ENCODE measurements at places on chromosomes 1 and 21.
A peak's percentile ranks its signal among the peaks of the same experiment; 100 is the strongest.

GRCh38 chr21:27365394-27365793, 398.5 kb upstream of the ADAMTS5 start:
- no peak for DNase-seq

DNA sequence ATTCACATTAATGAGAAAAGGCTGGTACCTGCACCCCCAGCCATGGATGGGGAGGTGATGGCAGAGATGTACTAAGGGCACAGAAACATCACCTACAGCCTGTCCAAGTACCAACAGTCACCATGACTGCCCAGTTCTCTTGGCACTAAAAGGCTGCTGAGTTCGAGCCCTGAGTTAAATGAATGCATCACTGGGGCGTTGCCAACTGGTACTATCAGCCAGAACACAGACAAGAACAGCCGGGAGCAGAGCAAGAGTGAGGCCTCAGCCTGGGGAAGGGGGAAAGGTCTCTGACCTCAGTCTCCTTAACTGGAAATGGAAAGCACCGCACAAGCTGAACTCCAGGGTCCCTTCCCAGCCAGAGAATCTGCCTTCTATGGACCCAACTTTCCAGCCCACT, 60.5 kb downstream of the GLIS1 start:
- no peak for DNase-seq

- DNase-seq, result peak; percentile 49
These were observed 8.0 kb upstream of the MACF1 start for GRCh38 chr1:39196244-39197215.

GRCh38 chr1:99919220-99919619, 50.6 kb upstream of the SLC35A3 start:
- no peak for DNase-seq

- no peak for DNase-seq
These were observed 35.4 kb downstream of the KIAA1614 start for GRCh38 chr1:180947901-180948640.

DNA sequence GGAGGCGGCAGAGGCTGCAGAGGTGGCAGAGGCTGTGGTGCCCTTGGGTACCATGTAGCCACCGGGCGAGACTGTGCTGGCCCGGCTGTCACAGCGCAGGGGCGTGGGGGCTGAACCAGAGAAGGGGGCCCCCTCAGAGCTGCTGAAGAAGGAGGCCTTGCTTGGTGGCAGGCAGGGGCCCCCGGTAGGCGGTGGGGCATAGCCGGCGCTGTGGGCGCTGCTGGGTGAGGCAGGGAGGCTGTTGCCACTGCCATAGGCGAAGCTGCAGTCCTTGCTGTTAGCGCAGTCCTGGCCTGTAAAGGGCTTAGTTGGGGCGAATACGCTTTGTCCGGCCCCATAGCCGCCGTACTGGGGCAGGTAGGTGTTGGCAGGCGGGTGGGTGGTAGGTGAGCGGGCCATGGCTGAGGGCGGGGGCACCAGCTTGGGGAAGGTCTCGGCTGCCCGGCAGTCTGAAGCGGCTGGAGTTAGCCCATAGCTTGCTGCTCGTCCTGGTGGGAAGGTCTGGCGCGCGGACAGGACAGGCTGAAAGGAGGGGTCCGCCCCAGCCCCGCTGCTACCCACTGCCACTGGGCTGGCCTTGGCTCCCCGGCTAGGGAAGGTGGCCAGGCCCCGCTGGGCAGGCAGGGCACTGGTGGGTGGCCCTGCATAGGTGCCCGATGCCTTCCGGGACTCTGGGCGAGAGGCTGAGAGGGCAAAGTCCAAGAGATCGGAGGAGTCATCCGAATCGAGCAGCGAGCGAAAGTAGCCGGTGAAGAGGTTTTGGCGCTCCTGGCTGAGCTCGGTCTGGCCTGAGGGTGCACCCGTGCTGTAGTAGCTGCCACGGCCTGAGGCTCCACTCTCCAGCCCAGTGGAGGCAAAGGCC, 54.9 kb downstream of the AHDC1 start:
- no peak for DNase-seq

DNA sequence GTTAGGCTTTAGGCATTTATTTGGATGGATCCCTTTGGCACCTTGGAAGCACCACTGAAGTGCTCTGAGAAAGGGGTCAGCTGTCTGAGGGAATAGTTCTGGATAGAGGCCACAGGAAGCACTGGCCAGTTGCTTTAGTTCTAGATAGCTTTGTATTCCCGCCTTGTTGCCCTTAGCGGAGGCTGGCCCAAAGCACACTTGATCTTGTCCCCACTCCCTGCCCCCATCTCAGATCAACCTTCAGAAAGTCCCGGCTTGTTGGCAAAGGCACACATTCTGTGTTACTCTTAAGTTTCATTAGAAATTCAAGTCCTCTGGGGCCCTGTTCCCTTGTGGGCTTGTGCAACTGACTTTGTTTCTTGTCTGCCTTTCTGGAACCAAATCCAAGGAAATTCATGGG, 15.2 kb upstream of the NBL1 start:
- no peak for DNase-seq

DNA sequence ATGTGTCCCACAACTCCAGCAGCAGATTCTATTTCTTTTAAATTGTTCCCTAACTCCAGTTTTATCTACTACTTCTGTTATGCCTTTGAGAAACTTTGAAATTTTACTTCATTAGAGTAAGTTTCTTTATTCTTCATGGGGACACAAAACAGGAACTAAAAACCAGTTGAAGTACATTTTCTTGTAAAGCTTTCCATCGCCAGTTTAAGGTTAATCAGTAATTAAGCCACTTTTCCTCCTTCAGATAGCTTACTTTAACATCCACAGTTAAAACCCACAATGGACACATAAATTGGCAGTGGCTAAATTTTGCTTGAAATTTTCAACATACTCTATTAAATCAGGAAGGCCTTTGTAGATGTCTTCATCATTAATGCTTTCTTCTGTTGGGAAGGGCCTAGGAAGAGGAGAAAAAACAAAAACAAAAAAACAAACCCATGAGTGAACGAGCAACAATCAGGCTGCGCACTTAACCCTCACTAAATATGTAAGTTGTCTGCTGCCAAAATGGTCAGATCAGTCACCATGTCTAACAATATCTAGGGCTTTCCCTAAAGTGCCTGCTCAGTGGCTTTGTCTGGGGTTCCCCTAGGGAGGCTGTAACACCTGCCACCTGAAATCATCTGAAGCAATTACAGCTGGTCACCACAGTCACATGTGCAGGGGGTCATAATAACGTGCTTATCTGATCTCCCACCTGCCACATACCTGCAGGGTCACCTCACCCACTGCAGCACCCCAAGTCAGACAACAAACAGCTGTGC, 187.9 kb downstream of the VAV3 start:
- no peak for DNase-seq

DNA sequence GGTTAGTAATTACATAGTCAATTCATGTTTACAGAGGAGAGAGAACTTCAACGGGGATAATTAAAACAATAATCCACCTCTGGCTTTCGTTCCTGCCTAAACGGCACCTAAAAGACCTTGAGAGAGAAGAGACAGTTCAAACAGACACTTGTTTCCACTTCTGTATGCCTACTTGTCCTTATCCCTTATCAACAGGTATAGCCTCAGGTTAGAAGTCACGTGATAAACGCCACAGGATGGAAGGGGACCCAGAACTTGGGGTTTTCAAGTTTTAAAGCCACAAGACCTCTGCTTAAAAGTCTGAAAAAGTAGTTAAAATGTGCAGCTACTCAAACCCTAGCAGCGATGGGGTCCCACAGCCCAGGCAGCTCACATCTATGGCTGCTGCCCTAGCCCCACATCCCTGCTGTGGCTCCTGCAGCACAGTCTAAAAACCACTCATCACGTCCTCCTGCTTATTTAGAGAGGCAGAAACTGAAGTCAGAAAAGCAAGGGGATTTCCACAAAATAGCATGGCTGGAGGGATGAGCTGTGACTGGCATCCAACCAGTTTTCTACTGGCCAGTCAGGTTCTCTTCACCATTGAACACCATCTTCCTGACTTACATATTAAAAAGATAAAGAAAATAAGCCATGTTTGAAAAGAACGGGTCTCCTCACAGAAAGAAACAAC, 51.2 kb upstream of the SEC16B start:
- DNase-seq, result no peak

GRCh38 chr1:43066578-43066977, 105.5 kb downstream of the EBNA1BP2 start:
- DNase-seq, result no peak

DNA sequence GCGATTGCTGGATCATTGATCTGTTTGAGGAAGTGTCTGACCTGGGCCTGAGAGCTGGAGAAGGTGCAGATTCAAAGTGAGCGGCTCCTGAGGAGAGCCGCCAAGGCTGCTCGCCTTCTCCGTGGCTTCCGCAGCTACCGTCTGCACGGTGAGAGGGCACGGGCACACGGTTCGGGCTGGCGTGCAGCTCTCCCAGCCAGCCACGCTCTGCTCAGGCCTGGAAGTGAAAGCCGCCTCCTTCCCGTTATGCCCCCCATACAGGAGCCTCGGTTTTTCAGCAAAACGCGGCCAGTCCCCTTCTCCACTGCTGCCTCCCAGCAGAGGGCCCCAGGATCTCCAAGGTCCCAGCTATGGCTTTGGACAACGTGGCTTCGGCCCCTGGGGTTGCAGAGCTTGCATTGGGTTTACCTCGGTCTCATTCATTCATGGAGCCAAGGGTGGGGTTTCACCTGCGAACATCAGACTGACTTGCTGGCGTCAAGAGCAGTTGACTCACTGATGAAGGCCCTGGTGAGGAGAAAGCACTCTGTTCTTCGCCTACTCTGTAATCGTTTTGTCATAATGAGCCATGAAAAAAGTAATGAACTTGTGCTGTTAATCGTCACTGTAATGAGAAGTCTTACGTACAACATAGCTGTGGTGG, 24.4 kb upstream of the PDXK start:
- no peak for DNase-seq

DNA sequence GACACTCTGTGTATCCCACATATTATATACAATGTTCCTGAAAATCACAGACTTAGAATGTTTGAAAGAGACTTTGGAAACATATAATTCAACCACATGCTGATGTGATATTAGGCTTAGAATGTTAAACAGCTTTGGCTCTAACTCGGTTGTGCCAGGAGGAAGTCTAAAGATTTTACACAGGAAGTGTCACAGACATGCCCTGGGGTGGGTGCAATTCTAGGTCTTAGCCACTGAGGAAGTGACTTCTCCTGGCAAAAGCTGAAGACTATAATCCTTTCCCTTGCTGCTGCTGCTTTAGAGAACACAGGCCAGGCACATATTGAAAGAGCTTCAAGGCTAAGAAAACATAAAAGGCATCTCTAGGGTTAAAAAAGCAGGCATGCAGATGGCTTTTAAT, 51.0 kb downstream of the RPL5 start:
- peak; percentile 23 for DNase-seq

GRCh38 chr1:34696230-34696629, 58.6 kb upstream of the GJB5 start:
- DNase-seq, result no peak

DNA sequence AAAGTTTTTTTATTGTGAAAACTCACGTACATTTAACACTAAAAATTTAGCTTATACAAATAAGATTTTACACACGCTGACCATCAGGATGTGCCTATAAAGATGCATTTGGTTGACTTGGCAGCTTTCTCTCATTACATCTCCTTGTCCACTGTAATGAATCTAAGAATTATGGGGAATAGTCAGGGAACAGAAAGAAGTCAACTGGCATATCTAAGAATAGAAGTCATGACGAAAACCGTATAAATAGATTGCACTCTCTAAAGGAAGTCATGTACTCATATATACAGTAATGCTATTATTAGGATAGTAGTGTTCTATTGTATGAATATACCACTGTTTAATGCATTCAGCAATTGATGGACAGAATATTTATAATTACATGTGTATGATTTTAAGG, 575.8 kb upstream of the B3GALT2 start:
- DNase-seq, result no peak

DNA sequence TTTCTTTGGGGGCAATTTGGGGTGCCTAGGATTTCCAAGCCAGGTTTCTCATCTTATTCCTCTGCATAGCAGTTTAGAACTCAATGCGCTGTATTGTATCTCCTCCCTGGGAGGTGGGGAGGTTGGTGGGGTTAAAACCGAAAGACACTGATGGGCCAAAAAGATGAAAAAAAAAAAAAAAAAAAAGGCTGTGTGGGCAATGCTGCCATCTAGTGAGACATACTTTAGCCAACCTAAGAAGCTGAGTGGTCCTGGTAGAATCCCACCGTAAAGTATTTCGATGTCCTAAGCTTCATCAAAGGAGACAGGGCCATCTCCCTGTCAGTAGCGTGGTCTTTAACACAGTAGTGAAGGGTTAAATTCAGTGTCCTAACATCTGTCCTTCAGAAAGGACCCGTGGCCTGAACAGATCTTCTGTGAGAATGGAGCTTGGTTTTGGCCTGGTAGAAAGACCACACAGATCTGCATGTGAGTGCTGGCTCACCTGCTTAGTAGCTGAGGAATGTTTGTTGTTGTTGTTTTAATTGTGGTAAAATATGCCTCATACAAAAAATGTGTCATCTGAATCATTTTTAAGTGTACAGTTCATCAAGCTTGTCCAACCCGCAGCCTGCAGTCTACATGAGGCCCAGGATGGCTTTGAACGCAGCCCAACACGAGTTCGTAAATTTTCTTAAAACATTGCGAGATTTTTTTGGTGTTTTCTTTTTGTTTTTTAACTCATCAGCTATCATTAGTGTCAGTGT, 226.2 kb downstream of the KIF26B start:
- DNase-seq, result no peak

GRCh38 chr1:245776694-245777332, 622.0 kb downstream of the KIF26B start:
- no peak for DNase-seq

All from activated CD4-positive, alpha-beta T cell treated with anti-CD3 and anti-CD28 coated beads, Interleukin-2, amount 50 U/mL, for 4 hours (primary cell).